ENCODE measurements at places on chromosomes 3 and 15.

- no peak for DNase-seq
Measured at GRCh38 chr3:188064831-188065493, 89.0 kb upstream of the LPP start.

DNA sequence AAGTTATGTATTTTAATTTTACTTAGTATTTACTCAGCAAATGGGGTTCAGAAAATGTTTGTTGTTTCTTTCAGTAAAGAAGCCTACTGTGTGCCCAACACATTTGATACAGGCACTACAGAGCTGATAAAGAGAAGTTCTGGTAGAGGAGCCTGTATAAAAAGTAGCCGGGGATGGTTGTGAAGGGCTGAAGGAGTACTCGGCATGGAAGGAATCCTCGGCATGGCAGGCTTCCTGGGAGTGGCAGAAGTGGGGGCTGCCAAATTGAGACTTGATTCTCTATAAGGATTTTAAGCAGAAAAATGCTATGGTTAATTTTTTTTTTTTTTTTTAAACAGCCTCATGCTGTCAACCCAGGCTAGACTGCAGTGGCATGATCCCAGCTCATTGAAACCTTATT, 9.3 kb downstream of the ARL13B start:
- no peak for DNase-seq

- no peak for DNase-seq
Measured at GRCh38 chr3:190077395-190078045, 43.2 kb downstream of the P3H2 start.

DNA sequence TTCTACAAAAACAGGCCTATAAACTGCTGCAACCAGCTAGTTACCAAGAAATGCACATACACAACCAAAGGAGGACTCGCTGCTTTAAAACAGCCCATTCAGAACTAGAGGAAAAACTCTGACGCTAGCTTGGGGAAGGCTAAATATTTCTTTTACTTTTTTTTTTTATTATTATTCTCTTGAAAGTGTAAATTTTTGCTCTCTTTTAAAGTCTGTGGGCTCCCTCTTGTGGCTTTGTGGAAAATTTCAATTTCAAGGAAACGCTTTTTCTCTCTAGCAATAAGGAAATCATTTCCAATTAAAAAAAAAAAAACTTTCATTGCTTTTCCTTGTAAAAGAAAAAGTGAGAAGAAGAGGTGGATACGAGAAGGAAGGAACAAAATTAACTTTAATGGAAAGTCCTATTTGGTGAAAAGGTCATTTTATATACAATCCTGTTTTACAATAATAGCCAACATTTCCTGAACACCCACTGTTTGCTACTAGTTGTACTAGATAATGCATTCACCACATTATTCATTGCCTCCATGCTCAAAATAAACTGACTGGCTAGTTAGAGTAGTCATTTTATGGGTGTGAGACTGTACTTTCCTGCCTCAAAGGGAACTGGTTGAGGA, 51.2 kb upstream of the SAMMSON start:
- no peak for DNase-seq

DNA sequence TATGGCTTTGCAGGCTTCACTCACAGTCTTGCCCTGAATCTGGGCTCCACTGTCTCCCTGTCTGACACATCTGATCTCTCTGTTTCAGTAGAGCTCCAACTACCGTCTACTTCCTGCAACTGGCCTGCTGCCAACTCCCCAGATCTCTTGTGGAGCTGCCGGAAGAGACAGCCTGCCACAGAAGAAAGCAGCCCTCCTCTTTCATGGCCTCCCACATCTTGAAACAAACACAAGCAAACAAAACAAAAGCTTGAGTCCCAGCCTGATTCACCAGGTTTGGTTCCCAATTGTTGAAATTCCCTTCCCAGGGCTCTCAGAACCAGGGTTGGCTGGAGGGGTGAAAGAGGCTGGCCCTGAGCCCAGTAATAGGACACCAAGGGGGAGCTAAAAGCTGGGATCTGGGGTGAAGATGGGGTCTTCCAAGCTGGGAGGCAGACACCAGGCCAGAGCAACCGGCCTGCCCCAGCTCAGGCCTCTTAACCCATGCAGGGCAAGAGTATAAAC, 55.3 kb upstream of the CA12 start:
- peak; percentile 38 for DNase-seq

- DNase-seq: no peak
Measured at GRCh38 chr3:159734681-159735080, 254.0 kb upstream of the IL12A start.

DNA sequence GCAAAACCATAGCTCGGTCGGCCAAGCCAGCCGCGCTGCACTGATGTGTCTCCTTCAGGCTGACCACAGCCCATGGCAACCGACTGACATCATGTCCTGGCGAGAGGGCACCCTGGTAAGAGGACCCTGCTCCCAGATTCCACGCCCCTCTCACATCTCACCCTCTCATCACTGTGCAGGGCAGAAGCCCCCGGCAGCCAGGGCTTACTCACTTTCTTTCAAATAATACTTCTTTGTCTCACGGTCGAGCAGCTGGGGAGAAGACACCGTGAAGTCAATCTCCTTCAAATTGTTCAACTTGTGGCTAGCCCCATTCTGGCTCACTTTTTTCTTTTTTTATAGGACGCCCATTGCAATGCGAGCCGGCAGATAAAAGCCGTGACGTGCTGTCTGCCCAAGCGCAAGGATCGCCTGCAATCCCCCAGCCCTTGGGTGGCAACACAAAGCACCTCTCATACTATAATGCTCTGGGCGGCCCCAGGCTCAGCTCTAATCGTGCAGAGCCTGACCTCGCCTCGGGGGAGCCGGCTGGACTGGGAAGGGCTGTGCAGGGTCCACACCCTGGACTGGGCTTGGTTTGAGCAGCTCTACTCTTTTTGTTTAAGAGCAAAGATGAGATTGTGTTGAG, 33.6 kb downstream of the VGLL4 start:
- no peak for DNase-seq

GRCh38 chr3:85258819-85259218, 300.0 kb downstream of the CADM2 start:
- no peak for DNase-seq

GRCh38 chr15:72178976-72179585, 18.5 kb downstream of the GRAMD2A start:
- DNase-seq: no peak

GRCh38 chr3:128285967-128286321, 132.7 kb downstream of the EEFSEC start:
- DNase-seq: no peak

- DNase-seq: no peak
Measured at GRCh38 chr3:151992326-151993041, 119.0 kb downstream of the SUCNR1 start.

DNA sequence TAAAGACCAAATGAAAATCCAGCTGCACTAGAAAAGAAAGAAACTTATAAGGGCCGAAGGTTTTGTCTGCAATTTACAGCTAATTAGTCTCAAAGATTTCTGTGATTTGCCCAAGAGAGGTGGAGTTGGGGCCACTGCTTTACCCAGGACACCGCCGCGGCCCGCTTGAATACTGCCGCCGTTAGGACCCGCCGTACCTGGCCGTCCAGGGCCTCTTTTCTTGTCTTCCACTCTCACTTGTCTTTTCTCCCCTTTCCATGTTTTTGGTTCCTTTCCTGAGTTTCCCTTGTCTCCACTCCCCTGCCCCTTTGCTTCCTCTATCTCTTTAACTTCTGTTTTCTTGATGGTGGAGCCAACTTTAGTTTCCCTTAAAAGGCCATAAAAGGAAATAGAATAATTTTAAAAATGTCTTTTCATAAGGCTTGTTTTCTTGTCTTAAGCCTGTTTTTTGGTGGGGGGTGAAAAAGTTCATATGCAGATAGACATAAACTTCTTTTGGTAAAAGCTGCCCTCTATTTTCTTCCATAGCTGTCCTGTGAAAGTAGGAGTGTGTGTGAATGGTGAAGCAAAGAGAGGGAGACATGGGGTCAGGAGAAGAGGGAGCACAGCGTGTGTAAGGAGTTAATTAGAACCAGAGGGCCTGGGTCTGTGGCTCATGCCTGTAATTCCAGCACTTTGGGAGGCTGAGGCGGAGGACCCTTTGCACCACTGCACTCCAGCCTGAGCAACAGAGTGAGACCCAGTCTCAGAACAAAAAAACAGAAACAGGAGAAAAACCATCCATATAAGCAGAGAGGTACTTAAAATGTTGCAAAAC, 16.0 kb upstream of the CCNL1 start:
- DNase-seq: no peak

GRCh38 chr3:12351145-12351544, 62.3 kb downstream of the PPARG start:
- no peak for DNase-seq

GRCh38 chr15:92891533-92892200, 8.5 kb upstream of the CHD2 start:
- DNase-seq: no peak

DNA sequence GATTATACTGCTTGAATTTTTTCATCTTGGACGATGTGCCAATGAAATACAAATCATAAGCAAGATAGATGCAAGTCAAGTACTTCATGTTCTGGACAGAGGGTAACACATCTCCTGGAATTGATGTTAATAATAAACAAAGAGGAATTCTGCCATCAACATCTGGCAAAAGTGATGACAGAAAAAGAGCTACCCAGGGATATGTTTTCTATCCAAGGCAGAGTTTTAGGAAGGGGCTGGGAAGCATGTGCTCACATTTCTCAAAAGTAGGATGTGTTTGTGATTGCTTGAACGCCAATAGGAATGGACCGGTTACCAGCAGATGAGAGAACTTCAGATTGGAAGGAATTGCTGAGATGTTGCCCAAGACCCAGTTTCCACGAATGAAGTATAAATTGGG, 242.6 kb upstream of the AGTR1 start:
- no peak for DNase-seq

DNA sequence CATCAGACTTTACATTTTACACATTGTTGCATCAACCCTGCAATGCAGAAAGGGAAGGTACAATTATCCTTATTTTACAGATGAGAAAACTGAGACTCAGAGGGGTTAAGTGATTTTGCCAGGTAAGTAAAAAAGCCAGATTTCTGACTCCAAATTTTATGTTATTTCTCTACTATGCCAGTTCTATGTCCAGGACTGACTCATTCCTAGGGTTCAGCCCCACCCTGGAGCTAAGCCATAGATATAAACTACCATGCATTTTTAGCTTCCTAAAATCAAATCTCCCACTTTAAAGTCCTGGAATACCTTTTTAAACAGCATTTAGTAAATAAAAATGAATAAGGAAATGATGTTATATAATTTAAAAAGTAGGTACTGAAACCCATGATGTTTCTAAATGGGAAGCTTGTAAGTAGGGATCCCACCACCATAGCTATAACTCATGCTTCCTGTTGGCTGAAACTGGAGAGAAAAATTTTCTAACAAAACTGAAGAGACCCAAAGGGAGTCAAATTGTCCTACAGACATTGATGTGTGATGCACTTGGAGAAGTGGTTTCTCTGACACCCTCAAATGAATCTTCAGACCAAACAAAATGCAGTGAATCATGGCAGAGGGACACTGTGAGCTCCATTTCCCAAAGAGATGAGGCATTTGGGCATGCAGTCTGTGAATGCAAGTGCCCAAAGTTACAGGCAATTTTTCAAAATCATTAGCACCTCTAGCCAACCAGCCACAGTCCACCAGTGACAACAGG, 301.7 kb upstream of the UMPS start:
- DNase-seq: no peak

GRCh38 chr15:52241489-52241888, 50.3 kb upstream of the GNB5 start:
- DNase-seq: no peak

GRCh38 chr15:59367022-59367451, 5.6 kb downstream of the MYO1E start:
- no peak for DNase-seq

- no peak for DNase-seq
Measured at GRCh38 chr3:197014942-197015575, 14.6 kb downstream of the MELTF start.

DNA sequence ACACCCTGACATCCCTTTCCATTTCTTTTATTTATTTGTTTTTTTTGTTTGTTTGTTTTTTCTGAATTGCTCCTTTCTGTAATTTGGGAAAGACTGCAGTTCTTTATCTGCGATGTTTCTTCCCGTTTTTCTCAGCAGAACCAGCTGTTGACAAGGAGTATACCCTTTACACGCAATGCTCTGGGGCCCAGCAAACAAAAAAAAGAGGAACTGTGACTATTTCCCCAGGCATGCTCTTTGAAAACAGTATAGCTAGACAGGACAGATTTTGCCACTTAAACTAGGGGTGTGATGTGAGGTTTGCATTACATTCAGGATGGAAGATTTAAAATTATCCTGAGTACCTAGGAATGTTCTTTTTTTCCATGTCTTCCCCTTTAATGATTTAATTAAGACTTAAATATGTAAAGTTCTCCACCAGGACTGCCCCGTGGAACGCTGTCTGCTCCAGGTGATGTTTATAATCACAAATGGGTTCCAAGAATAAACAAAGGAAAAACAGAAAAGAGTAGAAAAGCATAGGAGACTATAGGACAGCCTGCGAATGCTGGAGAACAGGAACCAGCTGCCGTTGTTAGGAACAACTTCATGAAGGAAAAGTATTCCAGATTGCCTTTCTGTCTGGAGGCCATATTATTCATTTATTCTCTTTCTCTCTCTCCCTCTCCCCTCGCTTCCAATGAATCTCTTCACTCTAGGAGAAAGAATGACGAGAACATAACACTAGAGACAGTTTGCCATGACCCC, 43.3 kb downstream of the TGFBR2 start:
- DNase-seq: no peak

DNA sequence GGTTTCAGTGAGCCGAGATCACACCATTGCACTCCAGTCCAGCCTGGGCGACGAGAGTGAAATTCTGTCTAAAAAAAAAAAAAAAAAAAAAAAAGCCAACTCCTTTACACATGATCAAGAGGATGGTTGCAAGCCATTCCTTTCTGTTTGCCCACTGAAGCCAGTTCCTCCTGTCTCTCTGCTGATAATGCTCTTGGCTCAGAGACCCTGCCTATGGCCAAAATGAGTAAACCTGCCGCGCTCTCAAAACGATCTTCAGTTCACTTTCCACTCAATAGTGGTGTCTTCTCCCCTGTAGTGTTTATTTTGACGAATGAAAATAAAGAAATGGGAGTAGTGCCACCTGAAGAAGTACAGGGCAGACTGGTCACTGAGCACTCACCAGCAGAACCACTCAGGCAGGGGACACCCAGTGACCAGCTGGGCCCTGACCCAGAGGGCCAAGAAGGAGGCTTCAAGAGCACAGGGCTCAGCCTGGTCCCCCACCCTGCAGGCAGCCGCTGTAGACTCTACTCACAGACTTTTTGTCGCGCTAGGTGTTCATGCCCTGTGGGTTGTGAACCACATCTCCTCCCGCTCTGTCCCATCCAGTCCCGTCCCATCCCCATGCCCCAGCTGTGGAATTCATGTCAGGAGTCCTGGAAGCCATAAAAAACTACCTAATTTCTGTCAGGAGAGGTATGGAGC, 23.6 kb downstream of the GRAMD2A start:
- DNase-seq: no peak

DNA sequence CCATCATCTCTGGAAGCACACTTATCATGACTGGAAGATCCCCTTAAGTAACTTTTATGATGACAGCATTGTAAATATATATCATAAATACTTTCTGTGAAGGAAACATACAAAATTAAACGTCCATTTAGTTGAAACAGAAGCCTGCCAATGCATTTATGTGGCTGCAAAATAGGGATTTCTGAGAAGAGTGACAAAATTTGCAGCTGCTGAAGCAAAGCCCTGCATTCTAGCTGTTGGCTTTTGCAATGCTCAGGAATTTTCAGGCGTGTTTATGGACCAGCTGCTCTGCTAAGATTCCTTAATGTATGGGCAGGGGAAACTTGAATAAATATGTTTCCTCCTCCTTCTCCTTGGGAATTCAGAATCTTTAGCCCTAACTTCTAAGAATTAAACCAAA, 137.3 kb downstream of the CACNA2D3 start:
- DNase-seq: no peak
